ENCODE measurements at places on chromosomes 12 and 14.

DNA sequence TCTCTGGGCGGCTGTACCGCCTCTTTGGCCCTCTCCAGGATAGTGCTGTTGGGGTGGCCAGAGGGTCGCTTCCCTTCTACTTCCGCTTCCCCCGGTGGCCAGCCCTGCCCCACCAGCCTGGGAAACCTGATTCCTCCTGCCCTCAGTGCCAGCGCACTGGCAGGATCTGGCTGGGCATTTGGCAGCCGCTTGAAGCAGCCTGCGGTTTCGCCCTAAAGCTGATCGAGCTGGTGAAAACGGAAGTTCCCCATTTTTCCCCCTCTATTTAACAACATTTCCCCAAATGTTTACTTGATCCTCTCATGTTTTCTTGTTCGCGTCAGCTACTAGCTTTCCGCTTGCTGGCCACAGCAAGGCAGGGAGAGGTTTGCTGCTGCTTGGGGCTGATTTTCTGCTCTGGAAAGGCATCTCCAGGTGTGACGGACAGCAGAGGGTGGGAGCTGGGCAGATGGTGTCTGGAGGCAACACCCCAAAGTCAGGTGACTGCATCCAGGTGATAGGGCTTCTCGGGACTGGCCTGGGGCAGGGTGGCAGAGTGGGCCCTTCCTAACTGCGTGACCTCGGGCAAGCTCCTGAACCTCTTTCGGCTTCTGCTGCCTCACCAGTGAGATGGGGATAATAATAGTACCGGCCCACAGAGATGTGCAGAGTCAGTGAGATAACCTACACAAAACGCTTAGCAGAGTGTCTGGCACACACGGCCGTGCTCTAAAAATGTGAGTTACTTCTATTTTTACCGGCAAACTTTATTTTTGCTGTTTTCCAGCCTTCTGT is 53.1 kb downstream of the TSPAN9 start:
- DNase-seq: no peak

GRCh38 chr12:17609153-17609552 is 480.8 kb downstream of the RERGL start:
- DNase-seq: no peak

- no peak for DNase-seq
Observed at GRCh38 chr14:99077844-99078236, 194.2 kb downstream of the BCL11B start.

DNA sequence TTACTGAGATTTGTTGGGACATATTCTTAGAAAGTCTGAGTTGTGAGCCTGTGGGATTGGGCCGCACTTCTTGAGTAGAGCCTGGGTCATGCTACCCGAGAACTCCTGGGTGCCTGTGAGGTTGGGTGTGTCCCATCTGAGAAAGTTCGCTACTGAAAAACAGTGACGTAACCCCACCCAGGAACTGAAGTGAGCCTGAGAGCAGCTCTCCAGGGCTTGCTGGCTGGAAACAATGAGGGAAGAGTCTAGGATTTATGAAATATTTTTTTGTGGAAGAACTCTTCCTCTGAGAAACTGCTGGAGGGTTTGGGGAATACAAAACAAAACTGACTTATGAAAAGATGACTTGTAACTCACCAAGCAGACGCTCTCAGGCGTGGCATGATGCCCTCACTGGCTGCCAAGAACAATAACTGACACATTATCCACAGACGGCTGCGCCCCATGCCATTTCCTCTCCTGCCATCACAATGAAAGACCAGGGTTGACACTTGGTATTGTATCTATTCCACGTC is 69.2 kb downstream of the RASSF3 start:
- peak; percentile 90 for DNase-seq

- DNase-seq: no peak
Observed at GRCh38 chr12:57235728-57236131, 6.2 kb downstream of the SHMT2 start.
